ENCODE measurements at places on chromosomes 12 and 14. TPM values are rescaled to one million over a fixed set of nuclear protein-coding genes. Genes with fewer than 3 reads are reported as not detected.

GPR84 gene
- total RNA-seq = not detected

KRT71 gene
- not detected for total RNA-seq

GRCh38 chr14:69152902-69153151, at the start of gene DCAF5:
Gene DCAF5 (minus strand): TSS chr14:69153119. CDS start chr14:69152978, 141 bp downstream.
- peak; percentile 84 for DNase-seq

DNA sequence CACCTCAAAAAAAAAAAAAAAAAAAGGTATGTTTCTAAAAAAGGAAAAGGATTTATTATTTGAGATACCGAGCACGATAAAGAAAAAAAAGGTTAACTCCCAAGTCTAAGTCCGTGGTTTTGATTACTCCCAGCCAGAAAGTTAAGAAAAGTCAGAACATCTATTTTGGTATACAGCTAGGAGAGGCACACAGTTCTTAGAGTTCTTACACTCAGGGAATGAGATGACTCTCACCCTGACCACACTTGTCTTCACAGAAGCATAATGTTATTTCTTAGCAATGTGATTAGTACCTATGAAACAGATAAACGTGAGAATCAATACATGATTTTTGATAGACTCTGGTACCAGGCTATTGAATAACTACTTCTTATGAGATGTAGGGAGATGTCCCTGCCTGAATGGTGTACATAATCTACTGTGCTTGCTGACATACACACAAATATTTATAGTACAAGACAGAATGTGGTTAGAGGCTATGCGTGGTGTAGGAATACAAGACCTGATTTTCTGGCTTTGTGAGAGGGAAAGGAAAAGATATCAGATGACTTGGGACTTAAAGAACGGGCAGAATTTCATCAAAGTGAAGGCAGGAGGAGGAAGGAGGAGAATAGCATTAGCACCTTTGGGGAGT, 31.6 kb downstream of the LIMA1 start:
- no peak for DNase-seq

DNA sequence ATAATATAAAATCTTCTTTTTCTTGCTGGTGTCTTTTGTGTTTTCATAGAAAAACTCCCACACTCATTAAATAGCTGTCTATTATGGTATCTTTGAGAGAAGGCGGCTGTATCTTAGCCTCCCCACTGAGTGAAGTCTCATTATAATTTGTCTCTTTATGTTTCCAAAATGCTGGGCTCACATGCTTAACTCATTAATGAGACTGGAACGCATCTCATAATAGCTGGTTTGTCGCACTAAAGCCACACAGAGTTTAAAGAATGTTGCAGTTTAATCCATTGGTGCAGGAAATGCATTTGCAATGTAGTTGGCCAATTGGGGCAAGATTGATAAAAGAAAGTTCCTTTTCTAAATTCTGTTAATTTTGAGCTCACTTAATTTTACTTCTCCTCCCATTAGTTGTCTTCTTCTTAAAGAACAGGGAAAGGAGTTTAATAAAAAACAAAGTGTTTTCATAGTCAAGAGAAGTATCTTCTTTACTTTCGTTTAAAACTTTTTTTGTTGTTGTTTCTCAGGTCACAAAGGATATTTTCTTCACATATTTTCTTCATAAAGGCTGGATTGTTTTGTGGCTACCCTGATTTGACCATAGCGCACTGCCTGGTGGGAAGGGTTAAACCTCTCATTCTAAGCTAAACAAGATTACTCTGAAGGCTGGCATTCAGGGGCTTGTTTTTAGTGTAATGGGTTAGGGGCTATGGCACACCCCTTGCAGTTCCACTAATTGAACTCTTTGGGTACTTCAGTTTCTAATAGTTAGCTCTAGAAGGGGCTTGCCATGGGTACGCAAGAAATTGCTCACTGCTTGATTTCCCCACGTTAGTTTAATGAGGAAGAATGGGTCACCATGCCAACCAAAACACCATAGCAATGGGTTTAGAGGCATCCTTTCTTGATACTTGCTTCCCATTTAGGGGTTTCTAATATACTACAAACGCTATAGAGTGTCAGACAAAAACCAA, 197.0 kb downstream of the TMTC2 start:
- DNase-seq = no peak

- peak; percentile 42 for DNase-seq
Observed at GRCh38 chr12:79174626-79175025, 310.1 kb downstream of the SYT1 start.

DNA sequence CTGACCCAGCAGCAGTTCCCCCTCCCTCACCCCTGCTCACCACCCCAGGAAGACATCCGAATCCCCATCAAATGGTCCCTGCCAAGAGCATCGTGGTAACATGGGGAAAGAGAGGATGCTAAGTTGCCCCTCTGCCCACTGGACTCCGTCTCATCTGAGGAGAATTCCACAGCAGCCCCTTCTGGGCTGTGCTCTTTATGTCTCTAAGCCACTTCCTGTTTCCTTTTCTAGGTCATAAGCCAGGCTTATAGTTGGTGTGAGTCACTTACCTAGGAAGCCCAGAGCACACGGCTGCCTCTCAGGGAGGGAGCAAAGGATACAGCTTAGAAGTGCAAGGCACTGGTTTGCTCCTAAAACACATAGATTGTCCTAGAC, 76.0 kb downstream of the VCPKMT start:
- DNase-seq = no peak

- no peak for DNase-seq
Observed at GRCh38 chr12:6550294-6551062, 5.4 kb downstream of the IFFO1 start.

SAMD15 gene
- 1.9 TPM for total RNA-seq

GRCh38 chr14:22265319-22266141, 323.5 kb downstream of the DAD1 start:
- DNase-seq = no peak

GRCh38 chr14:31881531-31882310, 195.4 kb upstream of the ARHGAP5 start:
- no peak for DNase-seq

TSPAN9 gene
- total RNA-seq = 13.2 TPM

DNA sequence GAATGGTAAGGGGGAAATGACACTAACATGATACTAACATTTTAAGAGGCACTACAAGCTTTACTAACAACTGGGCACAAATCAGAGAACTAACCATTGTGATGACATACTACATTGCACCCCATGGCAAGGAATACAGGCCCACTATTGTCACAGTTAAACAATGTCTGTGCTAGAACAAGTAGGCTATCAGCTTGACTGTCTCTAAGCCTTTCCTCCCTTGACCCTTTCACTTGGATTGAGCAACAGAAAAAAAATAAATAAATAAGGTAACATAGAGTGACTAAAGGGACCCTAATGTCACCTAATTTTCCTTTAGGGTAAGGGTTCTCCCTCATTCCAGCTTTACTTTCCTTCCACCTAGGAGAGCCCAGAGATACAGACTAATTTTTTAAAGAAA, 4.4 kb downstream of the SLC38A2 start:
- no peak for DNase-seq

DNA sequence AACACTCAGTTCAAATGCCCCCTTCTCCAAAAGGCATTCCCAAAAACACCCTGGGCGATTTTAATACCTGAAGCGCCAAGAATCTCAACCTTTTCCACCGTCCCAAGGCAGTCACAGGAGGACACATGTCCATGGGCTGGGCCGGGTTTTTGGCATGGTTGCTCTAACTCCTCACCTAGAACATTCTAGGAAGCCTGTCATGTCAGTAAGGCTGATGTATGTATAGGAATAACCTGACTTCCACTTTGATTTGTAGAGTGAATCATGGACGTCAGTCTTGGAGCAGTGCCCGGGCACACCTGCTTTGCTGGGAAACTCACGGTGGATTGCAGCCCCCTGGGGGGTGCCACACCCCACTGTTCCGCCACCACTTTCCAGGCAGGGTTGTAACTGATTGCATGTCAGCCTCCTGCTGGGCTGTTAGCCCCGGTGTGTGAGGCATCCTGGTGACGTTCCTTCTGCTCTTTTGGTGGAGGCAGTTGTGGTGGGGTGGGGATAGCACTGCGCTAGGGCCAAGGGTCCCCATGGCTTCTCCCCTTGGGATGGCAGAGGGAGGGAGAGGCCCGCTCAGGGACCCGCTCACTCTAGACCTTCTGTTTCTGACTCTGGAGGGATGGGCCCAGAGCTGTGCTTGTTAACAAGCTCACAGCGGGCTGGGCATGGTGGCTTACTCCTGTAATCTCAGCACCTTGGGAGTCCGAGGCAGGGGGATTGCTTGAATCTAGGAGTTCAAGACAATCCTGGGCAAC, 35.2 kb upstream of the FAM181A start:
- no peak for DNase-seq

NUP37 gene
- total RNA-seq = 77.5 TPM

GRCh38 chr12:65699251-65699650, 125.0 kb upstream of the HMGA2 start:
- no peak for DNase-seq

DNA sequence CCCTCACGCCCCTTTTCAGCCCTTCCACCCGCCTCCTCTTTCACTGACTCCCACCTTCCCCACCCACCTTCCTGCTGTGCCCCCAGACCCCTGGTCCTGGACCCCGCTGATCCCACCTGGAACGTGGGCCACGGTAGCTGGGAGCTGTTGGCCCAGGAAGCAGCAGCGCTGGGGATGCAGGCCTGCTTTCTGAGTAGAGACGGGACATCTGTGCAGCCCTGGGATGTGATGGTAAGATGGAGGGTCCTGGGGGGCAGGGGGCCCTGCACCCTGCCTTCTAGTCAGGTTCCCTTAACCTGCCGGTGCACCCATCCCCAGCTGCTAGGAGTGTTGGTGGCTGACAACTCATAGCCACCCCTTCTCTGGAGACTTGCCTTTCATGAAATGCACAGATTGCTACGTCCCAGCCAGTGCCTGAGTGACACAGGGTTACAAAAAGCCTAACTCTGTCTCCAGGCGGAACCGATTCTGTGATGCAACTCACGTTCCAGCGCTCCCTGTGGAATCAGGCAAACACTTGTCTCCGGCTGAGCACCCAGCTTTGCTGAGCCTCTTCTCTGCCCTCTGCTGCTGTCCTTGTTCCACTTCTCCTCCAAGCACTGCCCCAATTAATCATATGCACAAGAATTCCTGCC, 15.0 kb upstream of the OAS2 start:
- DNase-seq = no peak

DNA sequence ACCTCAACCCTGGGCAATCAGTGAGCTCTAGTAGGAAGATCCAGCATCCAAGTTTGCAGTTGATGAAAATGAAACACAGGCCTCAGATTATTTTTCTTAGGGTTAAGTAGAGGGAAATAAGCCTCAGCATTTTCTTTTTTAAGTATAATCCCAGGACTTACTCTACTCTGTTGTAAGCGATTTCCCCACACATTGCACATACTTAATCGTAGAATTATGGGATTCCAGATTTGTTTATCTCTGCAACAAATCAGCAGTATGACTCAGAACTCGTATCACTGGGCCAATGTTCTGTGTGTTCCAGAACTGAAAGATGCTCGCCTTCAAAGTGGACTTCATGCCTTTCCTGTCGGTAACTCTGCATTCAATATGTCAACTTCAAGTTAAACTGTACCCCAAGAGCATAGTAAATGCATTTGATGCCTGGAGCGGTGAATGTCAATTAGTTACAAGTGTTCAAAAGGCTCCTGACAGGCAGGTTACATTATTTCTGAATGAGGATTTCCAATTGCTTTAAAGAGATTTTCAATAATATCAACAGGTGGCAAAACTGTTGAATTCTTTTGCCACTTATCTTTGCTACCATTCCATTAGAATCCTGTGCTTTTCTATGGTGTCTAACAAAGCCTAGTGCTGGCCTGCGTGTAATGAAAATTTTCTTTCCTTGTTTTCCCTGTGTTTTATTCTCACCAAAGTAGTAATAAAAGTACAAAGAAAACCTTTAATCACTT, 323.8 kb upstream of the SYT1 start:
- DNase-seq = no peak

GPR65 gene
- total RNA-seq = 0.05 TPM

GRCh38 chr12:22355011-22355580, 20.6 kb upstream of the ST8SIA1 start:
- no peak for DNase-seq

GRCh38 chr12:53325511-53326061, 4.2 kb upstream of the AAAS start:
- no peak for DNase-seq

DNA sequence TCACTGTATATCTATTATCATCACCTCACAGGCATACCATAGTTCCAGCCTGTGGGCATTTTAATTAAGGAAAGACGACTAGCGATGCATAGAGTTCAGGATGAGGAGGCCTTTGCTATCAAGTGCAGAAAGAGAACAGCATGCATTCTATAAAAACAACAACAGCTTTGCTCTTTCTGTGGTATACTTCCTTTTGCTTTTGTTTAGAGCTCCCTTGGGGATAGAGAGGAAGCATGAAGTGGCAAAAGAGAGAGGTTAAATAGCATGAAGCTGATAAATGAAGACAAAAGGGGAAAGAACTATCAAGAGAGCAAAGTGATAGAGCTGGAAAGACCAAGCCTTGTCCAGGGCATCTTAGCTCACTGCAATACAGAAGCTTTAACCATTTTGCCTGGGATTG, 23.5 kb downstream of the IFNG-AS1 start:
- no peak for DNase-seq

TAS2R7 gene
- not detected for total RNA-seq

RHOJ gene
- total RNA-seq = not detected

DNA sequence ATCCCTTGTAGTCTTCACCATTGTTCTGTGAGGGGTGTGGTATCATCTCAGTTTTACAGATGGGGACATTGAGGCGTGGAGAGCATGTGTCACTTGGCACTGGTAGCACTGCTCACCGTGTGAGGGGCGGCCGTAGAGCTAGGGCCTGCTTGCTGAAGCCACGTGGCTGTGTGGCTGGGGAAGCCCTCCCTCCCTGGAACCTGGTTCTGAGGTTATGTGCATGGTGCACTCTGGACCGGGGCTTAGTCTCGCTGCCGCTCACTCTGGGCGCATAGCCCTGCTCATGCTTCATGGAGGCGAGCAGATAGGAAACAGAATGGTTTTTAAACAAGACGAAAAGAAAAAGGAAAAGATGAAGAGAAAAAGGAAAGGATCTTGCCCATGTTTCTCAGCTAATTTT, 46.1 kb downstream of the CACNA1C start:
- no peak for DNase-seq

DNA sequence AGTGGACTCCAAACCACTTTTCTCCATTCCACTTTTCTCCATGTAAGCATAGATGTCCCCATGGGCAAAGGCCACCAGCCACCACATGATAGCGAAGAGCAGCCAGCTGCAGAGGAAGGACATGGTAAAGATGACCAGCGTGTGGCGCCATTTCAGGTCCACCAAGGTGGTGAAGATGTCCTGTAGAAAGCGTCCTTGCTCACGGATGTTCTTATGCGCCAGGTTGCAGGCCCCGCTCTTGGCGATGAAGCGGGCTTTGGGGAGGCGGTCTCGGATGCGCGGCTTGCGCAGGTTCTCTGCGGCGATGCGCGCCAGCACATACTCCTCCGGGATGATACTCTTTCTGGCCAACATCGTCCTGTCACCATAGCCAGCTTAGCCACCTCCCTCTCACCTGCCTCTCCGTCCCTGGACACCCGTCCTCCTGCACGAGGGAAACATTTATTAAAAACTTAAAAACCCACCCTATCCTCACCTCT, 1.2 kb downstream of the KCNJ8 start:
- DNase-seq = peak; percentile 3

DNA sequence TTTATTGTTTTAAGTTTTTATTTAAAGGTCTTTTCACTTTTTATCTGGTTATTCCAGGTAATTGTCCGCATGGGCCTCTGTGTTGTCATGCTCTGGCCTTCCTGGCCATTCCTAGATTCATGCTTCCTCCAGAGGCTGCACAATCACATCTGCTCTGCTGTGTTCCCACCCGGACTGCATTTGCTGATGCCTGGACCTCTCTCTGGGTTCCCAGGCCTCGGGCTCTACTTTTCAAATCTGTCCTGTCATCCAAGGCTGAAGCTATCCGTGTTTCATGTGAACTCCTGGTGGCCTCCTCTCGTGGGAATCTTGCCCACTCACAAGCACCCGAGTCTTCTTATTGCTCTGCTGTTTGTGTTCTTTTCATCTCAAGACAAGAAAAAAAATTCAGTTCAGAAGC, 16.1 kb upstream of the VDR start:
- no peak for DNase-seq
